ENCODE measurements at places on chromosomes 16 and 17.

DNA sequence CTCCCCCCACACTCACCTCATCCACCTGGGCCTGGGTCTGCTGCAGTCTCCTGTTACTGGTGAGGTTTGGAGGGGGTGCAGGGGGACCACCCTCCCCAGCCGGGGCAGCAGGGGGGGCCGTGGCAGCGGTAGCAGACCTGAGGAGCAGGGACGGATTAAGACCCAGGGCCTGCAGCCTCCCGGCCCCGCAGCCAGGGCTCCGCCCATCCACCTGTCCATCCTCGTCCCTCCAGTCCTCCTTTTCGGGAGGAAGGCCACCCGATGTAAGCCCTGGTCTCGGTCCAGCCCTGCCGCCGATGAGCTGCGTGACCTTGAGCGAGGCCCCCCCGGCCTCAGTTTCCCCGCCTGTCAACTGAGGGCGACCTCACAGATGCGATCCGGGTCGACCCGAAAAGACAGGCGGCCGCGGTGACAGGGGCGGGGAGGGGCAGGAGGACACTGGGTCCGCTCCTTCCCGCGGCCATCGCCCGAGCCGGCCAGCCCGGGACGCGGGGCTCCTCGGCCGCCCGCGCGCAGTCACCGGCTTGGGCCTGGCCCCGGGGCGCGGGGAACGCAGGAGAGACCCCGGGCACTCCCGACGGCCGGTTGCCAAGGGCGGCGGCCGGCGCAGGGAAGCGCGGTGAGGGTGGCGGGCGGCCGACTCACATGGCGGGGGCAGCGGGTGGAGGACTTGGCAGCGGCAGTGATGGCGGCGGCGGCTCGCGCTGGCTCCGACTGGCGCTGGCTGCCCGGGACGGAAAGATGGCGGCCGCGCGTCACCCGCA, at the start of gene VAMP2:
Gene VAMP2, minus strand, starts transcription at position 716 of the 764 bp plus-strand sequence. Its CDS starts 69 bp downstream, at position 647.
- peak; percentile 86 for DNase-seq

DNA sequence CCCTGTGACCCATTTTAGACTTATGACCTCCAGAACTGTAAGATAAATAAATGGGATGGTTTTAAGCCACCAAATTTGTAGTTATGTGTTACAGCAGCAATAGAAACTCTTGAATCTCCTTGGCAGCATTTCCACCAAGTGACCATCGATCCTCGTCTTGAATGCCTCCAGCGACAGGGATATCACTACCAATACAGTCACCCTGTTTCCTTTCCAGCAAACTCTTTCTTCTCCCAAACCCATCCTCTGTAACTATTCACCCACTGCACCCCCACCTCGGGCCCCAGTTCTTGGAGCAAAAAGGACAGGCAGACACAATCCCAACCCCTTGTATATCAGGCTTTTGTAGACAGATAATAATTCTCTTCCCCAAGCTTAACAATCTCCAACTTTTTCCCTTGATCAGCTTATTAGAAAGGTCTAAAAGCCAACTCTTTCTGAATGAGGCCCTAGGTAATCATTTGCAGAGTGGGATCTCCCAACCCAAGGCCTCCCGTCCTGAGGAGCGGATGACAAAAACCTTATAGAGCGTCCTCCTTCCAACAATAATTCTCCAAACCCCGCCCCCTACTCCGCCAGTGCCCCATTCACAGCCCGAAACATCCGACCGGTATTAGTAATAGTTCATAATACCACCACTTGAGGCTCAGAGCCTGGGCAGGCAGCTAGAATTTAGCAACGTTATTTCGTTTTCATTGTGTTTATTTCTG, 14.7 kb upstream of the PLLP start:
- no peak for DNase-seq

GRCh38 chr16:167122-167690, 1.4 kb downstream of the HBM start:
- DNase-seq = no peak

DNA sequence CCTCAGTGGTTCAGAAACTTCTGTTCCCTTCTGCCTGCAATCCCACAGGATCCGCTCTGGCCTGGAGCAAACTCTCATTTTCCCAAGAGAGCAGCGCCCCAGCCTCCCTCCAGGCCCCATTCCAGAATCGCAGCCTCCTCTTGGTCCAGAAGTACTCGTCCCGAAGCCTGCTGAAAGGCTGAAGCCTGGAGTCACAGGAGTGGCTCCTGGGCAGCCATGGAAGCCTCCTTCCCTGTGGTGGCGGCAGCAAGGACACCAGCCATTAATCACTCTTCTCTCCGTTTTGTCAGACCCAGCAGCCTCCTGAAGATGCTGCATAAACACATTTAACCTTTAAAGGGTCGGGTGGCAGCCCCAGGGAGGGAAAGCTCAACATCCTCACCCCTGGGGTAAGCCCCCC, 66.9 kb upstream of the TNRC6C start:
- DNase-seq = no peak

DNA sequence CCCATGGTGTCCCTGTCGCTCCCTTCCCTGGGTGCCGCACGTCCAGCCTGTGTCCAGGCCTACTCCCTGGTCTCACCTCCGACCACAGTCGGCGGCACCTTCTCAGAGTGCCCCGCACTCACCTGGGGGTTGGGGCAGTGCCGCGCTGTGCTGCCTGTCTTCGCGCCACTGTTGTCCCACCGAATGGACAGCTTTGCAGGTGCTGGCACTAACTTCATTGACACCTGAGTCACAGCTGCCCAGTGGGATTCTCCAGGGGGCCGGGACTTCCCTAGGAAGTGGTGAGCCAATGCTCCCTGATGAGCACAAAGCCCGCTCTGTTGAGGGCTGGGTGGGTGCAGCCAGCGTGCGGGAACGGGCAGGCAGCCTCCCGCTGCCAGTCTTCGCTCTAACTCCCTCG, 24.3 kb upstream of the DBNDD1 start:
- DNase-seq = no peak

GRCh38 chr17:31549525-31550388, 158.3 kb downstream of the RAB11FIP4 start:
- DNase-seq = peak; percentile 83

- DNase-seq = no peak
Measured at GRCh38 chr17:36546418-36547093, 1.8 kb downstream of the GGNBP2 start.

GRCh38 chr16:25007284-25007984, 7.7 kb downstream of the ARHGAP17 start:
- DNase-seq = no peak

DNA sequence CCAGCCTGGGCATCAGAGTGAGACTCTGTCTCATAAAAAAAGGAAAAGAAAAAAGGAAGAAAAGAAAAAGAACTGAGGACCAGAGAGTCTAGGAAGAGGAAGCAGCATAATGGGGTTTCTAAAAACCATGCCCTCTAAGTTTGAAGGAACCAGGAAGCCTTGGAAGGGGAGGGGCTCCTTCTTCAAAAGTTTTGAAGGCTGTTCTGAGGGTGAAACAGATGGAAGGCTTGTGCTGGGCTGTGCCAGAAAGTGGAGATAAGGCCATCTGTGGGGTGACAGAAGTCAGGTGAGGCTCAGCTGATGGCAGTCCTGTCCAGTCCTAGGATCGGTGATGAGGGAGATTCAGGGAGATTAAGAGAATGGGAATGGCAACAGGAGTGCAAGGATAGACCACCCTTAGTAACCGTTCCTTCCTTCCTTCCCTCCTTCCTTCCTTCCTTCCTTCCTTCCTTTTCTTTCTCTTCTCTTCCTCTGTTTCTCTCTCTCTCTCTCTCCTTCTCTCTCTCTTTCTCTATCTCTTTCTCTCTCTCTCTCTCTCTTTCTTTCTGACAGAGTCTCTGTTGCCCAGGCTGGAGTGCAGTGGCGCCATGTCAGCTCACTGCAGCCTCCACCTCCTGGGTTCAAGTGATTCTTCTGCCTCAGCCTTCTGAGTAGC, 182.6 kb downstream of the NTN1 start:
- no peak for DNase-seq

- no peak for DNase-seq
Measured at GRCh38 chr17:78707016-78707415, 75.1 kb downstream of the CYTH1 start.

DNA sequence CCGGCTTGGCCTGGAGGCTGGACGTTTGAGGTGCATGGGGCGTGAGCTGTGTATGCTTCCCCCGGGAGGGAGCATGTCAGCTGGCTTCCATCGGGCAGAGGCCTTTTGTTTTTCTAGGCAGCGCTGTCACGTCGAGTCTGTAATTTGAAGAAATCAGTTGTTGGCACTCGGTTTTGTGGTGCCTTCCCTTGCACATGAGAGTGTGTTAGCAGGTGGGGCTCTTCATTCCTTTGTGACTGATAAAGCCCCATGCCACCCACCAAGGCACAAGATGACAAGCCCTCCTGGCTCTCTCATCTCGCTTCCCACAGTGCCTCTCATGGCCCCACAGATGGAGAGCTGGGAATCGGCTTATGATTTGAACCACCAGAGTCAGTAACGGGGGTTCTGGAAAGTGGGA, 72.1 kb downstream of the BANP start:
- DNase-seq = no peak

- no peak for DNase-seq
Measured at GRCh38 chr17:1095090-1095852, 84.5 kb downstream of the ABR start.

GRCh38 chr17:76593959-76594358, 8.3 kb upstream of the ST6GALNAC2 start:
- DNase-seq = no peak

DNA sequence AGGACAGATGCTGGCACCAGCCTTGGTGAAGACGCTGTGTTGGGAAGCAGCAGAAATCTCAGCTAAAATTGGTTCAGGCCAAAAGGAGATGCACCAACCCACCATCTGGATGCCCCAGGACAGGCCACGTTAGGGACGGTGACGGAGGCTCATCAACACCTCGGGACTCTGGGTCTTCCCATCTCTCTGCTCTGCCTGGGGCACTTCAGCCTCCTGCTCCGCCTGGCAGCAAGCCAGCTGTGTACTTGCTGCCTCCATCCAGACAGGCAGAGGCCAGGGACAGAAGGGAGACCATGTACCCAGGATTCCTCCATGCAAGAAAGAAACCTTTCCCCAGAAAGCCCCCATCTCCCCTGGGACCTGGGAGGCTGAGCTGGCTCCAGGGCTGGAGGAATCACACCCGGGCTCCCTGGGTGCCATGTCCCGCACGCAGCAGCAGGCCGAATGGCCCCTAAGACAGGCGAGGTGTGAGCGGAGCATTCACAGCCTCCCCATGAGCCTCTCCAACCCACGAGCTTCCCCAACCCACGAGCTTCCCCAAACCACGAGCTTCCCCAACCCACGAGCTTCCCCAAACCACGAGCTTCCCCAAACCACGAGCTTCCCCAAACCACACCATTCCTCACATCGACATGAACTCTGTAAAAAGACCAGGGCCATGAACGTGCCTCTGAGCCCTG, 274.5 kb downstream of the C16orf95 start:
- no peak for DNase-seq

DNA sequence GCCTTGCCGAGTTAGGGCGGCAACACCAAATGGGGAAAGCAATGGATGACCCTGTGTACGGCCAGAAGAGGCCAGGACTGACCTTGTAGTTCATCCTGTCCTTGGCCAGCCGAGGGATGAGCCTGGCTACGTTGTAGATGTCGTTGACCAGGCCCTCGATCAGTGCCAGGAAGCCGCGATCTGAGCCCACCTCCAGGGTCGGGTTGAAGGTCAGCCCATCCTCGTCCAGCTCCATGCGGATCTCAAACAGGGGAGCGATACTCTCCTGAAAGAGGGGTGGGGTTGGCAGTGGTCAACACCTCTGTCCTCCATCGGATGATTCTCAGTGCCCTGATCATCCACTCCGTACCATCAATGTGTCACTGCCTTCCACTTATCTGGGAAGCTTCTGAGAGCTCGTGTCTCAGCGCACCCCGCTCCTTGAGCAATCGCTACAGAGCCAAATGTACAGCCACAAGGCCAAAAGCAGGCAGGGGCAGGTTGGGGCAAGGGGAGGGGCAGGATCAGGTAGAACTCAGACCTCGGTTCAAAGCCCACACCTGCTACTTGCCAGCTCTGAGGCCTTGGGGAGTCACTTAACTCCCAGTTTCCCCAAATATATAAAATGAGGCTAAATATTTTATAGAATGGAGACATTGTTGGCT, 39.9 kb downstream of the DNAH17 start:
- DNase-seq = no peak

- DNase-seq = no peak
Measured at GRCh38 chr17:22512997-22513538, 820.7 kb downstream of the KCNJ18 start.

DNA sequence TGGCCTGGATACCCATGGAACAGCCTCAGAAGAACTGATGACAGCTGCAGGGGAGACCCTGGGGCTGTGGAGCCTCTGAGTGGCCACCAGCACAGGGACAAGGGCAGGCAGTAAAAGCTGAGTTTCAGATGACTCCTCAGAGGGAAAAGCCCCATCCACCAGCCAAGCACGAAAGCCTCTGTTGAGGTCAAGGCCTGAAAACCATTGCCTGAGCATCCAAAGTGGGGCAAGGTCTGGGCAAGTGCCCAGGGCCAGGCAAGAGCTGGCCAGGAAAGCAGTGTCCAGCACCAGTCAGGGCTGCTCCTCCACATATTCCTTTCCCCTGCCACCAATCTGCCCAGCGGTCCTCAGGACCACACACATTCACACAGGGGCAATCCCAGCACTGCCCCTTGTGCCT, 16.4 kb downstream of the ATP6V0D1 start:
- DNase-seq = no peak

GRCh38 chr16:27918755-27919154, 144.8 kb downstream of the GSG1L start:
- DNase-seq = no peak

- no peak for DNase-seq
Measured at GRCh38 chr16:29644973-29645693, 17.9 kb upstream of the SPN start.

GRCh38 chr16:13913374-13914292, 6.3 kb upstream of the ERCC4 start:
- DNase-seq = no peak

DNA sequence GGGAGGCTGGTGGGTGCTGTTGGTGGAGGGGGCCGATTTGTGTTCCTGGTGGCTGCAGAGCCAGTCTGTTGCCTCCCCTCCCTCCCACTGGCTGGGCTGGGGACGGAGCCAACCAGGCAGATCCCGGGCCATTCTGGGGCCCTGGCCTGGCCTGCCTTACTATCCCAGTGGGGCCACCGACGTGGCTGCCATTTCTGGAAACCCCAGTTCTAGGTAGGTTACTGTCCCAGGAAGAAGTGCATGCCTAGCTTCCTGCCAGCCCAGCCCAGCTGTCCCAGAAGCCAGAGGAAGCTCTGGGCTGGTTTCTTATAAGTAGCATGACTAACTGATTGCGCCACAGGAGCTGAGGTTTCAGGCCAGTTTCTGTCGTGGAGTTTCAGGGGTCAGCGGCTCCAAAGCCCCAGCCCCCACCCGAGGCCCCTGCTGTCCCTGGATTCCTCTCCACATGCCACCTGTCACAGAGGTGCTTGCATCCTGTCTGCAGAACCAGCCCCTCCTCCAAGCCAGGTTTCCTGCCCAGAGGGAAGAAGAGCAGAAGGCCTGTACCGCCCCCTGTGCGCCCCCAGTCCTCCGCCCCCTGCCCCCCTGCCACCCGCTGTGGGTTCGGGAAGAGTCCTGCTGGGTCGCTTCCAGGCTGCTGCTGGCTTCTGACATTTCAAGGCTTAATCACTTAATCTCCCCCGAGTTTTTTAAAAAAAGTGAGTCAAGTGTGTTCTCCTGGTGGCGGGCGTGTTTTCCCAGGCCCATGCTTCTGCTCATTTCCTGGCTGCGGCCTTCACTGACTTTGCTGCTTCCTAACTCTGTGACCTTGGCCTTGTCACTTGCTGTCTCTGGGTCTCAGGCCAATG, 13.2 kb downstream of the IL4R start:
- DNase-seq = no peak
